ENCODE measurements at places on chromosomes 13 and 19.

DNA sequence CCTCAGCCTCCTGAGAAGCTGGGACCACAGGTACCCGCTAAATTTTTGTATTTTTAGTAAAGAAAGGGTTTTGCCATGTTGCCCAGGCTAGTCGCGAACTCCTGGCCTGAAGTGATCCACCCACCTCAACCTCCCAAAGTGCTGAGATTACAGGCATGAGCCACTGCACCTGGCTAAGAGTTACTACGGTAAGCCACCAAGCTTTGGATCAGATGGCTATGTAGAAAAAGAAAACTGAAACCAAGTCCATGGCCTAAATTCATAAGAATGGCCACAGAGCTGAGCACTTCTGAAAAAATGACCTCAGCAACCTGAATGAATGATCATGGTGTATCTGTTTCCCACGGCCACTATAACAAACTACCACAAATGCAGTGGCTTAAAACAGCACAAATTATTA, 9.4 kb downstream of the OPA3 start:
- no peak for DNase-seq

DNA sequence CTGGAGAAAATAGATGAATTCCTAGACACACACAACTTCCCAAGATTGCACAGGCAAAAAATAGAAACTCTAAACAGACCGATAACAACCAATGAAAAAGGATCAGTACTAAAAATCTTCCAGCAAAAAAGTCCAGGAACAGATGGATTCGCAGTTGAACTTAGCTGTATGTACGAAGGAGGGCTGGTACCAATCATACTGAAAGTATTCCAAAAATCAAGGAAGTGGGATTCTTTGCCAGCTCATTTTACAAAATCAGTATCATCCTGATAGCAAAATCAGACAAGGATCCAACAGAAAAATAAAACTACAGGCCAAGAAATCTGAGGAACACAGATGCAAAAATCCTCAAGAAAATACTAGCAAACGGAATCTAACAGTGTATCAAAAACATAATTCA, 6.5 kb upstream of the LILRB2 start:
- DNase-seq = no peak

DNA sequence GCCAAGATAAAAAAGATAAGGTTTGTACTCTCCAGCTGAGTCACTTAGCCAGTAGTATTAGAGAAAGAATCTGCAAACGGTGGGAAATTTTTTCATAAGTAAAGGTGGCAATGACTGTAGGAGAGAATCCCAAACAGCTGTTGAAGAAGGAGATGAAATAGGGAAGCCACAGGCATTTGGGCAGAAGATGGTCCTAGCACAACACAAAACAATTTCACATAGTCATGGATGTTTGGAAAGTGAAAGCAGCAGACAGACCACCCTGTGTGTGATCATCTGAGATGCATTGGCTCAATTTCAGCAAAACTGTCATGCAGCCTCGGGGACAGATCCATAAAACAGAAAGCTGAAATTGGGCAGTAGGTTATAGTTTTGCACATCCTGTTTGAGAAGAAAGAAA, 2832.4 kb downstream of the PCDH9 start:
- DNase-seq = no peak

- no peak for DNase-seq
These were observed 402.7 kb downstream of the IRS2 start for GRCh38 chr13:109383683-109384082.

GRCh38 chr19:6767357-6768235, at the start of gene SH2D3A:
SH2D3A (minus strand) TSS chr19:6767435; CDS start chr19:6763748, 3,687 bp downstream.
- DNase-seq = peak; percentile 97

- no peak for DNase-seq
These were observed 38.1 kb downstream of the CCDC169 start for GRCh38 chr13:36259361-36260137.

DNA sequence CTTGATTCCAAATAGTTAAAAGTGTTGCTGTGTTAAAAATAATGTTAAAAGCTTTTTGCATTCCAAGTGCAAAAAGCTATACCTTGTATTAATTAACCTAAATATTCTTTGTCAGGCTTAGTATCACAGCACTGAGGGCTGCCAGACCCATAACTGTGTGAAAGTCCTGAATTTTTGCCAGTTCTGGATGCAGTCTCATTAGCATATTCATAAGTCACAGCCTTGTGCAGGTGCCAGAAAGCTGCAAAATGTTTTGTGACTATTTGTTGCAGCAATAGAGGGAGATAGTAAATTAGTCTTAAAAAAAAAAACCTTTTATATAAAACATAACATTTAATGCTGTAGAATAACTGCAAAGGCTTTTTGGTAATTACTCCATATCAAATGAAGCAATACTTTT, 56.6 kb downstream of the SLITRK1 start:
- no peak for DNase-seq

GRCh38 chr13:110319397-110319773, 12.3 kb downstream of the COL4A2 start:
- no peak for DNase-seq

DNA sequence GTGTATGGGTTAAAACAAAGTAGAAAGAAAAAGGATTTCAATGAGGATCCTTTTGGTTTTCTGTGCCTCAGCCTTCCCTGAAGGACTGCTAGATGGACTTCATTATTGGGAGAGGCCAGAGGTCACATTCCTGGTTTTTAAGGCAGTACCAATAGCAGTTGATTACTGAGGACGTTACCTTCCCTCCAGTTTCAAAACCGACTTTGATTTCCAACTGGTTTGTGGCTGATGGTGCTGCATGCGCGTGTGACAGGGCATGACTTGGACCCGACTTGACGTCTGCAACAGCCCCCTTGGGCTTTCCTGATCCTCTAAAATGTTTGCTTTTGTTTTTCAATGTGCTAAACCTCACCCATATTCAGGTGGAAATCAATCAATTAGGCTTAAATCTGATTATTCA, 314.3 kb upstream of the ARGLU1 start:
- DNase-seq = no peak

DNA sequence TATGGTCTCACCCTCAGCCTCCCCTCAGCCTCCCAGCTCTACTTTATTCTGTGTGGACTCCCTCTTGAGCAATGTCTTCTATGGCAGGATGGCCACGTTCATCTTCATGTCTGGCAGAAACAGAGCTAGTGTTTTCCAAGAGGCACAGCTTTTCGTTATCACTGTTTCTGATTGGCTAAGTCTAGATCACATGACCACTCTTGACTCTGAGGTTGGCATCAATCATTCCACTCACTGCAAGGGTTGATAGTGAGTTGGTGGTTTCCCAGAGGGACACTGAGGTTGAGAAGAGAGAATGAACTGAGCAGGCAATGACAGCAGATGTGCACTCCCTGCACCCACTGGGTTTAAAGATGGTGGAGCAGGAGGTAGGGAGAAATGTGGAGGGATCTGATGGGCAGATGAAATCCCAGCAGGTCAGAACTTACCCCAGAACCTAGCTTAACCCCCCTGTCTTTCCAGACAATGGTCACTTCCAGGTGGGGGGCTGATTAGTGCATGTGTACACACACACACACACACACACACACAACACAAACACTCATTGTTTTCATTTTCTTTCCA, 26.3 kb upstream of the UQCRFS1 start:
- no peak for DNase-seq

DNA sequence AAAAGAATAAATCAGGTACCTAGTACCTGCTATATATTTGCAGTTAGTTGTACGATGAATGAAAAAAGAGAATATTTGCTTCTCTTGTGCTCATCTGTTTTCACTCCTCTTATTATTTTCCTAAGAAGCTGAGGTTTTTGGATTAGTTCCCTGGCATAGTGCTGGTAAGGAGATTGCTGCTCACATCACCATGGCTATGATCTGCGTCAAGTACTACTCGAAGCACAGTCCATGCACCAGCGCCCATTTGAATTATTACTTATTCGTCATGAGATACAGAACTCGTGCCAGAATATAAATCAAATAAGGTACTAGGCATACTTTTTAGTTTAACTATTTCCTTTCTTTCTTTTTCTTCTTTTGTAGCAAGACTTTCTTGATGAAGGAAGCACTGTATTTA, 7.1 kb downstream of the SERTM1 start:
- DNase-seq = no peak

DNA sequence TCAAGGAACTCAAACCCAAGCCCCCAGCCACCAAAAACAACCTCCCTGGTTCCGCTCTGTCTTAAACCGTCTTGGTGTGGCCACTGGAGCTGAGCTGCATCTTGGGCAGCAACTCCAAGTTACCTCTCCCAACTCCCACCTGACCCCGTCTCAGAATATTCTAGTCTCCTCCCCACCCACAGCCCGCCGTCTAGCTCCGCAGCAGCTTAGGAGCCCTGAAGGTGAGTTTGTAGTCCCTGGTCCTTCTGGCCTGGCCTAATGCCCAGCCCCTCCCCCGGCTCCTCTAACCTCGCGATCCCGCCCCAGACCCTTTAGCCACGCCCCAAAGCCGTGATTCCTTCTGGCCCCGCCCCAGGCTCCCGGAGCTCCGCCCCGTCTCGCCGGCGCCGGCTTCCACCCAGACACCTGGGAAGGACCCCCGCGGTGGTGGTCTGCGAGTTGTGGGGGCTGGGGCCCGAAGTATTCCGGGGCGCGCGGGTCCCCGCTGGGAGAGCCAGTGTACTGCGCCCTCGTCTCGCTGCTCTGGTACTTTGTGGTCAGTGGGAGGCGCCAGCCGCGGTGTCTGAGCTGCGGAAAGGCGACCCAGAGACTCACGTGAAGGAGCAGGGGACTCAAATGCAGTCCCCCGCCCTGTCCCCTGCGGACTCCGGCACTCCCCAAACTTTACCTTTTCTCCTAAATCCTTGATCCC, 2.5 kb upstream of the LHB start:
- DNase-seq = peak; percentile 72

GRCh38 chr19:6812612-6813011, 40.1 kb downstream of the VAV1 start:
- DNase-seq = no peak

DNA sequence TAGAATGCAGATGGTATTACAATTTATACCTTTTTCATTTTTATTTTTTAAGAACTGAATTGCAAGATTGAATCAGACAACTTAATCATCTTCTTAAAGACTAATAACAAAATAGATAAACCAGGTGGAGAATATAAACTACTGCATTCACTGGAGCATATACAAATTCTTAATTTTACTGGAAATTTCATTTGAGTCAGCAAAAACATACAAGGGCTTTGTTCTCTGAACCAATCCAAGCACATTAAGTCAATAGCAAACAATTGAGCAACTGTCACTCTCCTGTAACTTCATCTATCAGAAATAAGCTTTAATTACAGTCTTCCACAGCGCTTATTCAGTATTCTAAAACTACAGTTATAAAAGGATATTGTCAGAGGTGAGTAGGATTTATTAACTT, 167.4 kb upstream of the OBI1 start:
- no peak for DNase-seq

DNA sequence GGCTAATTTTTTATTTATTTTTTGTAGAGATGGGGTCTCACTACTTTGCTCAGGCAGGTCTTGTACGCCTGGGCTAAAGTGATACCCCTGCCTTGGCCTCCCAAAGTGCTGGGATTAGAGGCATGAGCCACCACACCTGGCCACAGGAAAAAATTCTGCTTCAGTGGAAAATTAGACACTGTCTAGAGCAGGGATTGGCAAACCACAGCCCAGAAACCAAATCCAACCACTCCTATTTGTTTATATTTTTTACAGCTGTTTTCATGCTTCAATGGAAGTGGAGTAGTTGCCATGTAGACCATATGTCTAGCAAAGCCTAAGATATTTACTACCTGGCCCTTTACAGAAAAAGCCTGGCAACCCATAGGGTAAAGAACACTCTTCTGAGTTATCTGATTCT, 123.7 kb upstream of the MRI1 start:
- no peak for DNase-seq

DNA sequence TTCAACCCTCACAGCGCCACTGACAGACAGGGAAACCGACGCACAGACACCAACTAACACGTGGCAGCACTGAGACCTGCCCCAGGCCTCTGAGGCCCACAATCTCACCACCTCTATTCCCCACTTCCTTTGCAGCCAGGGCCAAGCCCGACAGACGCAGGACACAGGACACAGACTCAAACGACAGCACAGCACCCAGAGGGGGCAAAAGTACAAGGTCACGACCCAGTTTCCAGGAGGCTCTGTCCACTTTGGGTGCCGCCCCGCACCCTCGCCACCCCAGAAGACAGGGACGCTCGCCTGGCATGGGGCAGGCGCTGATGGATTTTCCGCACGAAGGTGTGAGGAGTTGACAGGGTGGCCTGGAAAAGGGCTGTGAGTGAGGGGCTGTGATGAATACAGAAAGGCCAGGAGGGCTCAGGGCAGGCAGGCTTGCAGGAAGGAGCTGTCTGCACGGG, 48.8 kb downstream of the MLLT1 start:
- no peak for DNase-seq

- DNase-seq = peak; percentile 80
These were observed 23.5 kb upstream of the USP12 start for GRCh38 chr13:27194895-27195764.

DNA sequence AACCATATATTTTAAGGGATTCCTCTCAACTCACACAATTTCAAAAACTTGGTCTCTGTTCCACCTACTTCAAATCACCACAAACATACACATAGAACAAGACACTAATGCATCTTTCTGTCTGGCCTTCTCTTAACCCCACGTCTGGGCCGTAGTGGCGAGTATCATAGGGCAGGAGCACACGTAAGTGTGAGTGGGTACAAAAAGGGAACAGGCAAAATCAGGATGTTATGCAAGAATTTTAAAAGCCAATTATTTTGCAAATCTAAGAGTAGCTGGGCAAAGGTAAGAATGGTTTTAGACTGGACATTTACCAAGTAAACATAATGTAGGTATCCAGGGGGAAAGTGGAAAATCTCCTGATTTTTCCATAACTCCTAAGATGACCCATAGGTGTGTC, 35.1 kb downstream of the MTMR6 start:
- DNase-seq = no peak

DNA sequence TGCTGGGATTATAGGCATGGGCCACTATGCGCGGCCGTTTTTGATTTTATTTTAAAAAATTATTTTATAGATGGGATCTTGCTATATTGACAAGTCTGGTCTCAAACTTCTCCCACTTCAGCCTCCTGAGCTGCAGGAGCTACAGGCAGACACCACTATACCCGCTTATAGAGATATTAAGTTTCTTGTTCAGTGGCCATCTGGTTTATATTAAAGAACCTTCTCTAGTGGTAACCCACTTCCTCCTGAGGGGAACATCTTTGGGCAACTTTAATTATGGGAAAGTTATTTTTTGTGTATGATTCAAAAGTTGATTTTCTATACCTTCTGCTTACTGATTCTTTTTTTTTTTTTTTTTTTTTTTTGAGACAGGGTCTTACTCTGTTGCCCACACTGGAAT, 172.7 kb downstream of the KLF5 start:
- DNase-seq = no peak

GRCh38 chr19:56838909-56839651, 1.4 kb downstream of the PEG3 start:
- peak; percentile 32 for DNase-seq

GRCh38 chr19:15651791-15652190, 11.1 kb downstream of the CYP4F3 start:
- DNase-seq = no peak
